ENCODE measurements at places on chromosomes 5 and 9. TPM values are rescaled to one million over a fixed set of nuclear protein-coding genes. Genes with fewer than 3 reads are reported as not detected.
A peak's percentile ranks its signal among the peaks of the same experiment; 100 is the strongest.

The NUTM2G gene
- total RNA-seq: not detected

The PRRC2B gene
- total RNA-seq: 94.7 TPM

The MYORG gene
- total RNA-seq: 3.4 TPM

The CMYA5 gene
- total RNA-seq: 26.1 TPM

- DNase-seq: peak; percentile 56
- H3K4me1 ChIP-seq: peaks cover 4% of the 10 kb centered on the region
- no peaks in the 10 kb centered on the region for H3K27me3 ChIP-seq
- H3K36me3 ChIP-seq: no peaks in the 10 kb centered on the region
- no peak overlapping the region for H3K27ac ChIP-seq
- H3K4me3 ChIP-seq: no peak overlapping the region
Measured at GRCh38 chr5:180289433-180289832, 2.5 kb downstream of the MAPK9 start.

GRCh38 chr9:107281922-107282667 lies 984 bp upstream of the RAD23B start:
- DNase-seq: peak; percentile 14
- H3K27me3 ChIP-seq: no peaks in the 10 kb centered on the region
- H3K36me3 ChIP-seq: no peaks in the 10 kb centered on the region
- H3K4me3 ChIP-seq: peak overlapping the region; percentile 100
- peak overlapping the region; percentile 99 for H3K27ac ChIP-seq

GRCh38 chr9:74555565-74555964 lies 58.4 kb downstream of the RORB start:
- no peak overlapping the region for H3K27ac ChIP-seq

- DNase-seq: peak; percentile 13
- peak within 1 kb of the TSS; percentile 54 for H3K4me3 ChIP-seq
- no peaks in the 10 kb centered on the region for H3K36me3 ChIP-seq
- H3K27ac ChIP-seq: peak within 1 kb of the TSS; percentile 63
- no peaks in the 10 kb centered on the region for H3K27me3 ChIP-seq
Measured at GRCh38 chr5:72107131-72107900, at the start of gene MAP1B. MAP1B (plus strand) TSS chr5:72107475; CDS start chr5:72107532, 57 bp downstream.

The QRFP gene
- 1.0 TPM for total RNA-seq

Measured in prostate gland (tissue), 2 donors.